ENCODE measurements at places on chromosomes 5 and 9. TPM values are rescaled to one million over a fixed set of nuclear protein-coding genes. Genes with fewer than 3 reads are reported as not detected.

DNA sequence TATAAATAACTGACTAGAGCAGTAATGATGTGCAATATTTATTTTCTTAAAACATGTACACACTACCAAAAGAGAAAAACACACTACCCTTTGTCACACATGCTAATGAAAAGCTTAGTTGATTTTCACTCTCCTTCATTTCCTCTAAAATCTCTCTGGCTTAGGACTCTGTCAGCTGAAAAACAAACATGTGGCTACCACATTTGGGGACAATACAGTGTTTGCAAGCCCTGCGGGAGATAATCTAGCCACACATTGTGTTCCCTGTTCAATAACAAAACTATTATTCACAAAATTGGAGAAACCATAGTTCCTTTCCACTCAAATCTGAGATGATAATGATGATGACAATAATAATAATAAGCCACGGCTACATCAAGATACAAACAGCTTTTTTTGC lies 3.5 kb upstream of the LOX start:
- no peak for DNase-seq

DNA sequence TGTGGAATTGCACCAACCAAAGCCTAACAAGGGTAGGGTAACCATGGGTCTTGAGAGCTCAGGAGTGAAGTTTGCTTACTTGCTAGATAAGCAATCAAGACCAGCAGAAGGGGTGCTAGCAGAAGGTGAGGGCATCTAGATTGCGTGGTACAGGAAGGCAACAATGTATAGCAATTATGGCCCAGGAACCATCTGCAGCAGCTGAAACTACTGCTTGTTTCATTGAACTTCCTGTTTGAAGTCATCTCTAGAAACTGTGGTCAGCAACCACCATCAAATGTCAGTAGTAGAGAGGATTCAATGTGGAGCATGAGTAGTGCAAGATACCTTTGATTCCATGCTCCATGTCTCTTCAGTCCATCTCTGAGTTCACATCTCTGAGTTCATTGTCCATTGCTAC lies 462.1 kb upstream of the GRAMD2B start:
- DNase-seq = peak; percentile 11

- no peak for DNase-seq
Observed at GRCh38 chr5:142998316-142999020, 228.3 kb downstream of the ARHGAP26 start.

DNA sequence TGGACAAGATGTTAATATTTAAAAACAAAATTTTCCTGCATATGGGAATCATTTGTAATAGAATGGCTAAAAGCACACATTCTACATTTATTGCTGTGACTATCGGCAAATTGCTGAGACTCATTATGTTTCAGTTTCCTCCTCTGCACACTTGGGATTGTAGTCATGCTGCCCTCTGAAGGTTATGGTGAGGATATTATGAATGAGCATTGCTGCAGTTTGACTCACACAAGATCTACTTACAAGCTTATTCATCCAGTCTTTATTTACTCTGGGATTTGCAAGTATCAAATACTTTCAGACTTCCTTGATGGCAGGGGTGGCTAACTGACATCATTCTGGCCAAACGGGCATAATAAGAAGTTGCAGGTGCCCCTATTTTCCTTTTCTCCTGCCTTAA lies 9.5 kb upstream of the NFIL3 start:
- DNase-seq = no peak

- no peak for DNase-seq
Observed at GRCh38 chr5:21159510-21160059, 1171.6 kb upstream of the CDH18 start.

- DNase-seq = no peak
Observed at GRCh38 chr5:141431286-141431685, 979 bp downstream of the PCDHGA12 start.

DNA sequence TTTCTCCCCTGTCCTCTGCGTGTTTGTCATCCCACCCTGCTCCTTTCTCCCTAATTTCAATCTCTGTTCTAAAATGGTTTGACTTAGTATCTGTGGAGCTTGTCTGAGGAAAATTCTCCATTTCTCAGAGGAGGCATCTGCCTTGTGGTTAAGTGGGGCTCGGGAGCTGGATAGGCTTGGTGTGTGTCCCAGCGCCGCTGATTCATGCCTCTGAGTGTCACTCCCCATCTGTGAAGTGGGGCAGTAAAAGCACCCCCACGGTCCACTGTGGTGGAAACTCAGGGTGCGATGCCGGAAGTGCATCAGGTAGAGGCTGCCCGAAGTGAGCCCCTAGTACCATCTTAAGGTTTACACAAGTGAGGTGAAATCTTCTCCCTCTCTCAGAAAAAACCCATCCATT lies 37.6 kb downstream of the LRSAM1 start:
- DNase-seq = no peak

GRCh38 chr9:131502781-131503625 lies at the start of gene POMT1:
POMT1 (plus strand) TSS chr9:131502918; CDS start chr9:131504219, 1,301 bp downstream.
- DNase-seq = peak; percentile 87

GRCh38 chr5:3139499-3139931 lies 388.0 kb upstream of the IRX2 start:
- DNase-seq = no peak

GRCh38 chr5:91095313-91095712 lies 287.8 kb downstream of the ARRDC3 start:
- DNase-seq = no peak

DNA sequence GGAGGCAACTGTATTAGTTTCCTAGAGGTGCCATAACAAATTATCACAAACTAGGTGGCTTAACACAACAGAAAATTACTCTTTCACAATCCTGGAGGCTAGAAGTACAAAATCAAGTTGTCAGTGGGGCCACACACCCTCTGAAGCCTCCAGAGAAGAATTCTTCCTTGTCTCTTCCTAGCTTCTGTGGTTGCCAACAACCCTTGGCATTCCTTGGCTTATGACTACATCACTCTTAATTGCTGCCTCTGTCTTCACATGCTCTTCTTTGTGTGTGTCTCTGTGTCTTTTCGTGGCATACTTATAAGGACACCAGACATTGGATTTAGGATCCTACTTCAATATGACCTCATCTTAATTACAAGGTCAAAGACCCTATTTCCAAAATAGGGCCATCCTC lies 327.5 kb downstream of the CHSY3 start:
- DNase-seq = no peak

DNA sequence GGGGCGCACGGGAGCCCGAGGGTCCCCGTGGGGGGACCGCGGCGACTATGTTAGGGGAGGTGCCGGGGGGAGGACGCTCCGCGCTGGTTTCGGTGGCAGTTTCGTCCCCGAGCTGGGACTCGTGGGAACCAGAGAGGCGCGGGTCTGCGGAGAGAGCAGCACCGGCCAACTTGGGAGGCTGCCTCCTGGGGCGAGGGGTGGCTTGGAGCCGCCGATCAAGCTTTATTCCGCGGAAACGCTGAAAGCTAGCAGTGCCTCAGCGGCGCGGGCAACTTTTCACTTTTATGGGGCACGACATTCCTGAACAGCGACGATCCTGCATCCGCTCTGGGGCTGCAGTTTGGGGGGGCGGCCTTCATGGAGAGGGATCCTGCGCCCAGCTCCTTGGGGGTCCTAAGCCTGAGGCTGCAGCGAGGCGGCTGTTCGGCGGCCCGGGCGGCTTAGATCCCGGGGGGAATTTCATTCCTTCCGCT lies 369 bp downstream of the OCLN start:
- no peak for DNase-seq

DNA sequence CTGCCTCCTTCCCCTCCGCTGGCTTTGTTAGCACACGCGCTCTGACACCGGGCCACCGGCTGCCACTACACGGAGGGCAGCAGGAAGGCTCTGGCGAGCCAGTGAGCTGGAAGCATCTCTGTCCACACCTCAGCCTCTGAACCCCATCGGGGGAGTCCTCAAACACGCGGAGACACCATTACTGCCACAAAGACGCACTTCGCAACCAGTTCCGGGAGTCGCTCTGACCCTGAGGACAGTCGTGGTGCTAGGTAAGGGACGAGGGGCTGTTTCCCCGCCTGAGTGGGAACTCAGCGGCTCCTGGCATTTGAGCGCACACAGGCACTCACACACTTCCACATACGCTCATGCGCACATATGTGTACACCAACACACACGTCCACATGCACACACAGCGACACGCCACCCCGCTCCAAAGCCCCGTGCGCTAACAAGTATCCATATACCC lies 160.0 kb downstream of the C9orf152 start:
- no peak for DNase-seq

DNA sequence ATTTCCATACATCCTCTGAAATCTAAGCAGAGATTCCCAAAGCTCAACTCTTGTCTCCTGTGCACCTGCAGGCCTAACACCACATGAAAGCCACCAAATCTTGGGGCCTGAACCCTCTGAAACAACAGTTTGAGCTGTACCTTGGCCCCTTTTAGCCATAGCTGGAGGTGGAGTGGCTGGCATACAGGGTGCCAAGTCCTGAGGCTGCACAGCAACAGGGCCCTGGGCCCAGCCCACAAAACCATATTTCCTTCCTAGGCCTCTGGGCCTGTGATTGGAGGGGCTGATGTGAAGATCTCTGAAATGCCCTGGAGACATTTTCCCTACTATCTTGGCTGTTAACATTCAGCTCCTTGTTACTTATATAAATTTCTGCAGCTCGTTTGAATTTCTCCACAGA lies 26.5 kb downstream of the DOCK2 start:
- DNase-seq = no peak

GRCh38 chr9:30630459-30630858 lies 1754.0 kb upstream of the ACO1 start:
- no peak for DNase-seq

GRCh38 chr9:136119061-136119882 lies 597 bp upstream of the TMEM250 start:
- DNase-seq = no peak

DNA sequence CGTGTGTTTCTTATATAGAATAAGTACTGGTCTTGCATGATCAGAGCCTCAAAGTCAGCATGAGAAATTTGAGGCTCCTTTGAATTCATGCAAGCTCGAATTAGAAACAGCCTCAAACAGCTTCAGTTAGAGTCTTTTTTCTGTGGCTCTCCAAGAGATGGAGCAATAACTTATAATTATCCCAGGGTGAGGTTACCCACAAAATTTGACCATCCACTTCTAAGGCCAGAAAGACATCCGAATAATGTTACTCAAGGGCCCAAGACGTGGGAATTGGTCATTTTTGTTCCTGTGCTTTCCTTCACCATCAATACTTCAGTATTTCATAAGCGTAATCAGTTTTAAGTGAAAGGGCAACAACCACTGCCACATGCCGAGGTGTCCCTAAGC lies 89.7 kb downstream of the DAPK1 start:
- no peak for DNase-seq

Gene PPP3R2
- not detected for total RNA-seq

Gene GPR151
- total RNA-seq = not detected

Gene PRDM9
- total RNA-seq = not detected
